ENCODE measurements at places on chromosomes 12 and 14.

DNA sequence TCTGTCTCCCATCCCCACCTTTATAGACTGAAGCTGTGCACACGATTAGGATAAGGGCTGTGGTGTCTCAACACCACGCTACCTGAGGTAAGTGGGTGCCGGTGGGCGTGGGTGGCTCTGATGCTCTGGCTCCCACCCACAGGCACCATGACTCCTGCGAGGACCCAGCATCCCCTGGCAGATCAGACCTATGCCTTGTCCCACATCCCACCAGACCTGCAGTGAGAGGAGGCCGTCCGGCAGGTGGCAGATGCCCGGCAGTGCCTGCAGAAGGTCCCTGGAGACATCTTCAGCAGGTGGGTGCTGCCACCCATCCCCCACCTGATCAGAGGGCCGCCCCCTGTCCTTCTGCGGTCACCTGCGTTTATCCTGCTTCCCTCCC is 104.4 kb upstream of the PRB2 start:
- DNase-seq = no peak

GRCh38 chr14:102234331-102235264 is 70.4 kb downstream of the MOK start:
- no peak for DNase-seq

DNA sequence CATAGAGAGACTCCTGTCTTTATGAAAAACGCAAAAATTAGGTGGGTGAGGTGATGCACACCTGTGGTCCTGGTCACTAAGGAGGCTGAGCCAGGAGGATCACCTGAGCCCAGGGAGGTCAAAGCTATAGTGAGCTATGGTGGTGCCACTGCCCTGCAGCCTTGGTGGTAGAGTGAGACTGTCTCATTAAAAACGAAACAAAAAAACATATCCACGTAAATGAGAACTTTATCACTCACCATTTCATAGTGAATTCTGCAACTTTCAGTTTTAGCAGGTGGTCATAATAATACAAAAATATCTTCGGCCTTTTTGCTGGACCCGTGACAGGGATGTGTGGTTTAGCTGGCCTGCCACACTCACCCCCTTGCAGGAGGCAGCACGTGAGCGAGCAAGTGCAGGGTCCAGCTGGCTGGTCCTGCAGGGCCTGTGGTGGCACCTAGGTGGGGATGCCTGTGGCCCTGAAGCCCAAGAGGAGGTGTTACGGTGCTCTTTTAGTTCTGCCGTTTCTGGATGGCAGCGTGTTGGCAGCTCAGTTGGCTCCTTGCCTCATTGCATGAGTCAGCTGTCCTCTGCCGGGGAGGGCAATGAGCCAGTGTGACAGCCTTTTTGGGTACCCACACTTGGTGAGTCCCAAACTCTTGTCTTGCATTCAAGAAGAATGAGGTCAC is 1330.7 kb upstream of the TMEM132C start:
- DNase-seq = no peak

DNA sequence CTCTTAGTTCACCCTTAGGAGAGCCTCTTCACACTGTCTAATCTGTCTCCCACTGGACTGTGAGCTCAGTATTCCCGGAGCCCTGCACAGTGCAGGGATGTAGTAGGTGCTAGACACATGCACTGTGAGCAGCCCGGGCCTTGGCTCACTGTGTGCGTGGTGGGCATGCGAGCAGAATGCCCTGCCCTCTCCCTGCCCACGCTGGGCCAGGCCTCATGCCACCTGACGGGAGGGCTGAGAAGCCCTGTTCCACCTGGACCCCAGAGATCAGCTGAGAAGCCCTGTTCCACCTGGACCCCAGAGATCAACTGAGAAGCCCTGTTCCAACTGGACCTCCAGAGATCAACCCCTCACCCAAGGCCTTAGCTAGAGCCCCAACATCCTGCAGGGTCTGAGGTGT is 10.9 kb downstream of the RPS6KL1 start:
- no peak for DNase-seq

- no peak for DNase-seq
Measured at GRCh38 chr14:65345266-65345665, 67.3 kb upstream of the FUT8 start.

DNA sequence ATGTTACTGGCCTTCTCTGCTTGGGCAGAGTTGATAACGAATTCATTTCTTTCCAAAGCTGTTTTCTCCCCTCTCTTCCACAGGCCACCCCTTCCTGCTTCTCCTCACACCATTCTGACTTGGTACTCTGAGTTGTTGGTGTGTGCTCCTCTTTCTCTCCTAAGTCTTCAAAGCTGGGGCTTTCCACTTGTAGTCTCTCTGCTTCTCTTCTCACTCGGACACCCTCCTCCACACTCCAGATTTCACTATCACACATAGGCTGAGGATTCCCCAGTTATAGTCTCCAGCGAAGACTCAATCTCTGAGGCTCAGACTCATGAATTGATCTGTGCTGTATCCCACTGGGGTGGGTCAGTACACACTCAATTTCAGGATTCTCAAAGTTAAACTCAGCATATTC is 201.0 kb downstream of the SSPN start:
- DNase-seq = no peak

GRCh38 chr14:92830902-92831301 is 36.8 kb downstream of the GOLGA5 start:
- no peak for DNase-seq

DNA sequence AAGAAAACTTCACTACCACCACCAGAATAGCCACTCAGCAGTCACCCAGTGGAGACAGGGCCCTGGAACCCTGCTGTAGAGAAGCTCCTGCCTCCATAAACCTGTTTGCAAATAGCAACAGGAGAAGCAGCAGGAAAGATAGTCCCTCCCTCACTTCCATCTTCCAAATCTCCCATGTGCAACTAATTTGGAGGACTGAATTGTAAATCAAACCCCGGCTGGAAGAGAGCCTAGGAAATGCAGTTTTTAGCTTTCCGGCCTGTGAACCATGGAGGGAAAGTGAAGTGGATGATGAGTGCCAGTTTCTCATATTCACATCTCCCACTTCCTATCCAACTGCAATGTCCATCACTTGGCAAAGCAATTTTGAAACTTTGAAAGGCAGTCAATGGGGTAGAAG is 167.2 kb upstream of the FRMD6 start:
- no peak for DNase-seq

DNA sequence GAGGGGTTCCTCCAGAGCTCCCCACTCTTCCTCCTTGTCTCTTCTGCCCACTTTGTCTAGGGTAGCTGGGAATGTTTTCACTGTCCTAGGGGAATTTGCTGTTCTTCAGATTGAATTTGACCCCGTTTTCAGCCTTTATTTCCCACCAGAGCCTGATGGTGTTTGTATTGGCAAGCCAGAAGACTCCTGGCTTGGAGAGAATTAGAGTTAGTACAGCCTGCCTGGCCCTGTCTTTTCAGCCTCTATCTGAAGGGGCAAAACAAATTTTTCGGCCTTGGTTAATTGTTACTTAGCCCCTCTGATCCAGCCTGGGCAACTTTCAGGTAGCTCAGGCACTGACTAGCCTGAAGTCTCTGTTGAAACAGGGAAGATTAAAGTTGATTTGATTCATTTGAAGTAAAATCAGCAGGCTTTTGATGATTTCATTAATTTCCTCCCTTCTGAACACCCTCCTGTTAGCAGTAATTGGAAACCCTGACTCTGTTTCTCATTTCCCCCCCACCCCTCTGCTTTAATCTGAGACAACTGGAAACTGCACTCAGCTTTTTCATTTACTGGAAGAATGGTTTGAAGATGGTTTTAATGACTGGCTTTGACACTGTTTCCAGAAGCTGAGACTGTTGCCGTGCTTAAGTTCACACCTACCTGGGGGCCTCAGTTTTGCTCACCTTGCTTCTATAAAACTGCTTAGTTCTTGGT is 63.3 kb downstream of the SUSD6 start:
- no peak for DNase-seq

- DNase-seq = no peak
Measured at GRCh38 chr12:71162832-71163763, 5.3 kb upstream of the TSPAN8 start.

DNA sequence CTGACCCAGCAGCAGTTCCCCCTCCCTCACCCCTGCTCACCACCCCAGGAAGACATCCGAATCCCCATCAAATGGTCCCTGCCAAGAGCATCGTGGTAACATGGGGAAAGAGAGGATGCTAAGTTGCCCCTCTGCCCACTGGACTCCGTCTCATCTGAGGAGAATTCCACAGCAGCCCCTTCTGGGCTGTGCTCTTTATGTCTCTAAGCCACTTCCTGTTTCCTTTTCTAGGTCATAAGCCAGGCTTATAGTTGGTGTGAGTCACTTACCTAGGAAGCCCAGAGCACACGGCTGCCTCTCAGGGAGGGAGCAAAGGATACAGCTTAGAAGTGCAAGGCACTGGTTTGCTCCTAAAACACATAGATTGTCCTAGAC is 76.0 kb downstream of the VCPKMT start:
- DNase-seq = no peak

DNA sequence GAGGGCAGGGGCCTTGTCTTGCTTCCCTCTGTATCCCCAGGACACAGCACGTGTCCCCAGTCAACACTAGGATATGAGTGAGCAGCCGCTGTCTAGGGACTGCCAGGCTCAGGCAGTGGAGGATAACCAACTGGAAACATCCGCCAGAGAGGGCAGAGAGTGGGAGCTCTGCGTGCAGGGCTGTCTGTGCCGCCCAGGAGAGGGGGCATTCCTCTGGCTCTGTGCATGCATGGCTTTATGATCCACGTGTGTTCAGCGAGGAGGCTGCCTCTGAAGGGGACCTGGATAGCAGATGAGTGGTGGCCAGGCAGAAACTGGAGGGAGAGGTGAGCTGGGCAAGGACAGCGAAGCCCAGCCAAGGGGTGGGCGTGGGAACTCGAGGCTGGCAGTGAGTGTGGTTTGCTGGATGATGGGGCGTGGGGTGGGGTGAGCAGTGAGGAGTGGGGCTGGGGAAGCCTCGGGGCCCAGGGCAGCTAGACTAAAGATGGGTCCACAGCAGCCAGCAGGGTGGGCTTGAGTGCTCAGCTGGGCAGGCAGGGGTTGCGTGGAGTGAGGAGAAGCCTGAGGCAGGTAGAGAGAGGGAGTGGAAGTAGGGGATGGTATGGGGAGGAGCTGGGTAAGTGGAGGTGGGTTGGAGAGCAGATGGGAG is 72.9 kb downstream of the PRIMA1 start:
- no peak for DNase-seq

- DNase-seq = no peak
Measured at GRCh38 chr12:3276226-3276625, 199.0 kb downstream of the TSPAN9 start.

- no peak for DNase-seq
Measured at GRCh38 chr12:17028348-17028747, 422.4 kb upstream of the LMO3 start.

GRCh38 chr14:53807542-53807941 is 149.1 kb downstream of the BMP4 start:
- DNase-seq = no peak

DNA sequence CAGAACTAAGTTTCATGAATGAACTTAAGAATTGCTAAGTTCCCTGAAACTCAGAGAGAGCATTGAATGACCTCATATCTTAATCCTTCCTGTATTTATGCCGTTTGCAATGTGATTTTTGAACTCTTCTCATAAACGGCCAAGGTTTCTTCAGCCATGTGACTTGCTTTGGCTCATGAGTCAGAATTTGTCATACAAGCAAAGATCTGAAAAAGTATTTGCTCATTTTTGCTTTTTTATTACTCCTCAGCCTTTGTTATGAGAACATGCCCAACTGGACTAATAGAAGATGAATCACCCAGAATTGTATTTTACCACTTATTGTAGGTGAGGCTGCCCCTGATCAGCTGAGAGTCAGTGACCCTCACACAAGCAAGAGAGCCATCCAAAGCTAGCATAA is 693.8 kb downstream of the BCL11B start:
- no peak for DNase-seq

GRCh38 chr12:20578142-20578541 is 117.0 kb upstream of the SLCO1C1 start:
- DNase-seq = no peak

- DNase-seq = no peak
Measured at GRCh38 chr14:32720927-32721326, 217.8 kb upstream of the NPAS3 start.

DNA sequence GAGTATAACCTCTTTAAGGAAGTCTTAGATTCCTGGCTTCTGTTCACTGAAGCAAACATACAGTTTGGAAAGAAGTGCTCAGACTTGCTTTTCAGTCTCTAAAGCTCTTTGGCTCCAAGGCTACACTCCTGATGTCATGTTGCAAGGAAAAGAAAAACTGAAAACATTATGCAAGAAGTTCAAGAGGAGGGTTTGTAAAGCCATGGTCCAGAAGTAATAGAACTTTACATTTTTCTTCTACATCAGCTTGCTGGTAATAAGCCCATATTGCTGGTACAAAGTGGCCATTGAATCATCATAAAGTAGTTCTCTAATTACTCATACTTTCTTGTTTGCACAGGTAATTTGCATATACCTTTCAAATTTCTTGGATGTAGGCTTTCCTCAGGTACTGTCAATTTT is 83.6 kb downstream of the BBS10 start:
- no peak for DNase-seq

DNA sequence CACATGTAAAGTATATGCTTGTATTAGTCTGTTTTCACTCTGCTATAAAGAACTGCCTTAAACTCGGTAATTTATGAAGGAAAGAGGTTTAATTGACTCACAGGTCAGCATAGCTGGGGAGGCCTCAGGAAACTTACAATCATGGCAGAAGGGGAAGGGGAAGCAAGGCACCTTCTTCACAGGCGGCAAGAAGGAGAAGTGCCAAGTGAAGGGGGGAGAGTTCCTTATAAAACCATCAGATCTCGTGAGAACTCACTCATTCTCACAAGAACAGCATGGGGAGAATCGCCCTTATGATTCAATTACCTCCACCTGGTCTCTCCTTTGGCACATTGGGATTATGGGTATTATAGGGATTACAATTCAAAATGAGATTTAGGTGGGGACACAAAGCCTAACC is 229.5 kb upstream of the PLXNC1 start:
- DNase-seq = no peak

- DNase-seq = no peak
Measured at GRCh38 chr12:121099779-121100178, 32.9 kb upstream of the P2RX7 start.

DNA sequence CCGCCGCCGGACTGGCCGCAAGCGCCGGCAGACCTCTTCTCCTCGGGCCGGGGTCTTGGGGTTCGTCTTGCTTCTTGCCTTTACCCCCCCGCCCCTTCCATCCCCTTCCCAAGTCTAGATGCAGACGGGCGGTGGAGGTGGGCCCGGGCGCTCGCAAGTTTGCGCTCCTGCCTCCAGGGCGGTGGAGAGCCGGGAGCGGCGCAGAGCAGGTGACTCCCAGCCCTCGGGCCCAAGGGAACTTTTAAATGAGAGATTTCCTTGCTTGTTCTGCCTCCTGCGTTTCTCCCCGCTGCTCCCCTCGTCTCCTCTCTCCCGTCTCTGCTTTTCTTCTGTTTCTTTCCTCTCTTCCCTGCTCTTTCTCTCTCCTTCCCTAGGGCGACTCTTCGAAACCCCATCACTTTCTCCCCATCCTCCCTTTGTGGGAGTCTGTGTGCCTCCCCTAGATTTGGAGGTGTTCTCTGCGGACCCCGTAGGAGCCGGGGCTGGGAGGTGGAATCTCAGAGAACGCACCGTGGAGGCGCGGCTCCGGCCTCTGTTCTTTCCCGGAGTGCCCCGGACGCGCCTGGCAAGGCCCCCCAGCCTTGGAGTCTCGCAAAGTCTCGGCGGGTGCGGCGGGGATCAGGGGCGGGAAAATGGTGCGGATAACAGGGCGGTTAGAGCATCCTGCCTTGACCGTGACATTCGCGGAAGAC is 114.7 kb upstream of the MYL2 start:
- no peak for DNase-seq

- DNase-seq = no peak
Measured at GRCh38 chr12:112532106-112532505, 113.4 kb downstream of the PTPN11 start.

- DNase-seq = no peak
Measured at GRCh38 chr12:27524839-27525753, 1.1 kb downstream of the PPFIBP1 start.
